NCI-H1092 treated with DMSO at 0.1 percent for 48 hours (cell line): ENCODE measurements at places on chromosomes 12 and 14.
A peak's percentile ranks its signal among the peaks of the same experiment; 100 is the strongest.

DNA sequence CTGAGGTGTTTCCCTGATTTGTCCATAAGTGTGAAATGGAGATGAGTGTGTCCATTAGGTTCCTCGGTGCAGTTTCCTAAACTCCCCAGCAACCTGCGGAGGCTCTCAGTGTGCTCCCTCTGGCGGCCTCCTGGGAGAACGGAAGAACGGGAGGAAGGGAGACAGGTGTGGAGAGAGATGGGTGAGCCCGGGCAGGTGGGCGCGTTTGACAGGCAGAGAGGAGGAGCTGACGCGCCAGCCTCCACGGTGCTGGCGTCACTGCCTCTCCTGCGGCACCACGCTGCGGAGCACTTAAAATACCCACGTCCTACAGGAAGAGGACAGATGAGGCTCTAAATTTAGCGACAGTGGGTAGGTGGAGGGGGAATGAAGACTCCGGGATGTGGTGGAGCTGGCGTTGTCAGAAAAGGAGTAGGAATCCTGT lies 26.8 kb upstream of the PEX5 start:
- DNase-seq = peak; percentile 29

DNA sequence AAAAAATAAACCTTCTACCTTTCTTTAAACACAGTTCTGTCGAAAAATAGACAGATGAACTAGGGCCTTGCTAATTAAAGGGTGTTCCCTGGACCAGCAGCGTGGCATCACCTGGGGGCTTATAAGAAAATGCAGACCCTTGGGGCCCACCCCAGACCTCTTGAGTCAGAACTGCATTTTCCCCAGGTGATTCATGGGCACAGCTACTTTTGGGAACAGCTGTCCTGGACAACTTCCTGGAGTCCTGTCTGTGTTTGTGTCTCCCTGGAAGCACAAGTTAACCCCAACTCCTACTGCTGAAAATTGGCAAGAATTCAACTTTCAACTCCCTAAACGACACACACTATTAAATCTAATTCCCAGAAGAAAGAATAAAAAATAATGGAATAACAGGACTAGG lies 17.8 kb downstream of the FBLN5 start:
- DNase-seq = no peak

DNA sequence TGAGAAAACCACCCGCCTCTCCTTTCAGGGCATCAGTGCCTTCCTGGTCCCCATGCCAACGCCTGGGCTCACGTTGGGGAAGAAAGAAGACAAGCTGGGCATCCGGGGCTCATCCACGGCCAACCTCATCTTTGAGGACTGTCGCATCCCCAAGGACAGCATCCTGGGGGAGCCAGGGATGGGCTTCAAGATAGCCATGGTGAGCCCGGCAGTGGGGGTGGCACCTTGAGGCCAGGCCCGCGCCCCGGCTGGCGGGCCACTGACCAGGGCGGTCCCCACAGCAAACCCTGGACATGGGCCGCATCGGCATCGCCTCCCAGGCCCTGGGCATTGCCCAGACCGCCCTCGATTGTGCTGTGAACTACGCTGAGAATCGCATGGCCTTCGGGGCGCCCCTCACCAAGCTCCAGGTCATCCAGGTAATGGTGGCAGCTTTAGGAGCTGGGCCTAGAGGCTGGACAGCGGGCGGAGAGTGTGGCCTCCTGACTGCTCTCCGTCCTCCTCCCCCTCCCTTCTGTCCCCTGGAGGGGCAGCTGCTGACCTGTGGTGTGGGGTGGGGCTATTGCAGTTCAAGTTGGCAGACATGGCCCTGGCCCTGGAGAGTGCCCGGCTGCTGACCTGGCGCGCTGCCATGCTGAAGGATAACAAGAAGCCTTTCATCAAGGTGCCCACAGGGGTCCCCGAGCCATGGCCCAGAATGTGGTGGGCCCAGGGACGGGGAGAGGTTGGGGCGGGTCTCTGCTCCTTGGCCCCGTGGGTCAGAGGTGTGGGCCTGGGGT lies 12.8 kb downstream of the ACADS start:
- DNase-seq = no peak

DNA sequence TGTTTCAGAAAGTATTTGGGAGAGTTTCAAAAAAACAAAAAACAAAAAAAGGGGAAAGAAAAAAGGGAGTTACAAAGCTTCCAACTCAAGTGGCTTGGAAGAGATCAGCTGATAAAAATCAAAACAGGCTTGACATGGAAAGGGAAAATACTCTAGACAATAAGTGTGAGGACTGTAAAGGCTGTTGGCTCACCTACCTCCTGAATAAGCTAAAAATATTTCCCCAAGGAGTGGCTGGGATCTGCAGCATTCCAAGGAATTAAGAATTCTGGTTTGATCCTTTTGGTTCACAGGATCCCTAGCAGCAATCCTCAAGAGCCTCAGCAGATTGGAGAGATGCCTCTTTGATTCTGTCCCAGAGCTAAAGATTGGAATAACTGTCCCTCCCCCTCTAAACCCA lies 11.2 kb upstream of the AJUBA start:
- DNase-seq = no peak

DNA sequence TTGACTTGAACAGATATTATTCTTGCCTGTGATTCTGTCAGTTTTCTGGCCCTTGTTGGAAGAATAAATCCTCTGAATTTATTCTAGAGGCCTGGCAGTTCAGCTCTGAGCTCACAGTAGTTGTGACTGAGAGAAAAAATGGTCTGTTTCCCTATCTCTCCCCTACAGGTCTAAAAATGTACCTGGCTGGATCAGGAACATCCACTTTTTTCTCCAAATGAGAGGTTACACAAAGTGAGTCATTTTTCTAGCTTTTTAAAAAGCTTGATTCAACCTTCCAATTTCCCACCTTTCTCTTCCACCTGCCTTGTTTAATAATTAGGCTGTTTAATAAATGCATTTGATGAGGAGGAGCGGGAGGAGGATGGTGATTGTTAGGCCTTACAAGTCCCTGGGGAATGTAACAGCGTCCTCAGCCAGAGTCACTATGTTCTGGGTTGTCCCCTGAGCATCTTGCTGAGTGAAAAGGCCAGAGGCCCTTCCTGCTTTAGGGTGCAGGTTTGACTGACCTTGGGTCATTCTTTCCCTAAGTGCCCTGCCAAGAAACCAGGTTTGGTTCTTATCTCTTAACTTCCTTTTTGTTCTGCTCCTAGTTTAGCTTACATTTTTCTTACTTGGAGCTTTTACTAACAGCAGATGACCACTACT lies 91.7 kb upstream of the FUT8 start:
- no peak for DNase-seq

DNA sequence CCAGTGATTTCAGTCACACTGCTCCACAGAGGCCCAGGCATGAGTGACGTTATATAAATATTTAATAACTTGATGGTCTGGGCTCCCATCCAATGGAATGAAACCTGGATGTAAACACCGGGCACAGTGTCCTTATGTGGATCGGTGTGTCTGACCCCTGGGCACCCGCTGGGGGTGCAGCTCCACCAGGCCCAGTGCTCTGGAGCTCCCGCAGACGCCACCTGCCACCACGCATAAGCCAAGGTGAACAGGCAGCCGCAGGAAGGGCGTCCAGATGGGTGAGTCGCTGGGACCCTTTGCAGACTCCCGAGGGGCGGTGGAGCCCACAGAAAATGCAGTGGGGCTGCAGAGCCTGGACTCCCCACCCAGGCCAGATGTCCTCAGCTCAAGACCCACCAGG lies 121.6 kb downstream of the SCARB1 start:
- DNase-seq = no peak

DNA sequence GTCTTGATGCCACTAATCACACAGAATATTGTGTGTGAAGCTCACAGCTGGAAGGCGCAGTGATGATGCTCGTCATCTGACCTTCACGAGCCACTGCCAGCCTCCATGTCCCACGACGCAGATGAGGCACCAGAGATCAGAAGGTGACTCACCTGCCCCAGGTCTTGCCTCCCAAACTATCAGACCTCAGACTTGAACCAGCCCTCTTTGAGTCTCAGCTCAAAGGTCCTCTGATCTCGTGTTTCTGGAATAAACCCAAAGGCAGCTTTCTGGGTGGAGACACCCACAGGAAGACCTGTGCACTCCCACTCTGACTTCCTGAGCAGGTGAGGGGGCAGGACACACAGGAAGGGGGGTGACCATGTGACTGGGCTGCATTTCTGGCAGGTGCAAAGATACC lies 19.6 kb upstream of the CHGA start:
- DNase-seq = no peak

DNA sequence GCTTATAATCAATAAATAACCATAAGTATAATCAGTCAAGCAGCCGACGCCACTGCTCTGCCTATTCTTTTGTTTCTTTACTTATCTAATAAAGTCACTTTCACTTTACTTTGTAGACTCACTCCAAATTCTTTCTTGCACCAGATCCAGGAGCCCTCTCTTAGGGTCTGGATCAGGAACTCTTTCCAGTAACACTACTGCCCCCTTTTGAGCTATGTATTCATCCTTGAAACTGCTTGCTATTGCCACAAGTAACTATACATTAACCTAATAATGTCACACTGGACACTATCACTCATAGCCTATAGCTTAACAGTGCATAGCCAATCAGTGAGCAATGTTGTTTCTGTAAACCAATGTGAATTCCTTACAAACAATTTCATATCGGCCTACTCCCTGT lies 2.8 kb upstream of the NID2 start:
- DNase-seq = no peak
